Breast epithelium (tissue), 4 donors: ENCODE measurements at places on chromosomes 13 and 19. TPM values are rescaled to one million over a fixed set of nuclear protein-coding genes. Genes with fewer than 3 reads are reported as not detected.

Gene CD79A
- 2.9 TPM for total RNA-seq

Gene IGLON5
- not detected for total RNA-seq

Gene PODNL1
- 2.3 TPM for total RNA-seq

Gene GPC5
- total RNA-seq = not detected

Gene ATP1A3
- total RNA-seq = not detected

DNA sequence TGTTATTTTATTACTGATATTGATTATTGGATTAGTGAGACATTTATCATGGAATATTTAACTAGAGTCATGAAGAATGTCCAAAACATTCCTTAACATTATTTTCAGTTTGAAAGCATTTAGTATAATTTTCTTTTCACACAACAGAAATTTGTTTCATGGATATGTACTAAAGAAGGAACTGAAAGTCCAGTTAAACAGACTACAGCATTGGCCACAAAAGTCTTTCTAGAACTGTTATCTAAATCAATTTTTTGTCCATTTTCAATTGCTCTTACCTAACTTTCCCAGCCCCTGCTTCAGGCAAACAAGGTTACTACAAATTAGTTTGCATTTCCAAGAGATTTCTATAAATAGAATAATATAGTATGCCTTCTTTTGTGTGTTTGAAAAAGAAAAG is 1018.0 kb upstream of the PCDH20 start:
- no peak for DNase-seq

DNA sequence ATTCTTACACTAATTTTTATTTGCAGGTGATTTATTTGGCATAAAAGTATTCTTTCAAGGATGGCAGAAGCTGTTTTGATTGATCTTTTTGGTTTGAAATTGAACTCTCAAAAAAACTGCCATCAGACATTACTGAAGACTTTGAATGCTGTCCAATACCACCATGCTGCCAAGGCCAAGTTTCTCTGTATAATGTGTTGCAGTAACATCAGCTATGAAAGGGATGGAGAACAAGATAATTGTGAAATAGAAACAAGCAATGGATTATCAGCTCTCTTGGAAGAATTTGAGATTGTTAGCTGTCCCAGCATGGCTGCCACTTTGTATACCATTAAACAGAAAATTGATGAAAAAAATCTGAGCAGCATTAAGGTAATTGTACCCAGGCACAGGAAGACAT is 1.2 kb downstream of the LACC1 start:
- no peak for DNase-seq

DNA sequence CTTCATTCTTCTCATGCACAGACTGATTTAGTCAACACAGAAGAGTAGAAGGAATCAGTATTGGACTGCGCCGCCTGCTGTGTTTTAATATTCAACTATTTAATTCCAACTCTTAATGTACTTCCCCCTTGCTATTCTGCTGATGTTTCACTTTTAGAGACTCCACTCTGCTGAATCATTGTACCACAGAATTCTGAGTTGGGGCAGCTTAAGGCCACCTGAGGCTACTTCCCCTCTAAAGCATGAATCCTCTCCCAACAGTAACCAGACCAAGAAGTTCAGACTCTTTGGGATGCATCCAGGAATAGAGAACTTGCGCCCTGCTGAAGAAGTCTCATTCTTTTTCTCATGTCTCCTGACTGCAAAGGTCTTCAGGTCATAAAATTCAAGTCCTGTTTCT is 708.8 kb downstream of the UQCRFS1 start:
- no peak for DNase-seq

GRCh38 chr13:111225810-111226546 is 94.5 kb upstream of the TEX29 start:
- no peak for DNase-seq

DNA sequence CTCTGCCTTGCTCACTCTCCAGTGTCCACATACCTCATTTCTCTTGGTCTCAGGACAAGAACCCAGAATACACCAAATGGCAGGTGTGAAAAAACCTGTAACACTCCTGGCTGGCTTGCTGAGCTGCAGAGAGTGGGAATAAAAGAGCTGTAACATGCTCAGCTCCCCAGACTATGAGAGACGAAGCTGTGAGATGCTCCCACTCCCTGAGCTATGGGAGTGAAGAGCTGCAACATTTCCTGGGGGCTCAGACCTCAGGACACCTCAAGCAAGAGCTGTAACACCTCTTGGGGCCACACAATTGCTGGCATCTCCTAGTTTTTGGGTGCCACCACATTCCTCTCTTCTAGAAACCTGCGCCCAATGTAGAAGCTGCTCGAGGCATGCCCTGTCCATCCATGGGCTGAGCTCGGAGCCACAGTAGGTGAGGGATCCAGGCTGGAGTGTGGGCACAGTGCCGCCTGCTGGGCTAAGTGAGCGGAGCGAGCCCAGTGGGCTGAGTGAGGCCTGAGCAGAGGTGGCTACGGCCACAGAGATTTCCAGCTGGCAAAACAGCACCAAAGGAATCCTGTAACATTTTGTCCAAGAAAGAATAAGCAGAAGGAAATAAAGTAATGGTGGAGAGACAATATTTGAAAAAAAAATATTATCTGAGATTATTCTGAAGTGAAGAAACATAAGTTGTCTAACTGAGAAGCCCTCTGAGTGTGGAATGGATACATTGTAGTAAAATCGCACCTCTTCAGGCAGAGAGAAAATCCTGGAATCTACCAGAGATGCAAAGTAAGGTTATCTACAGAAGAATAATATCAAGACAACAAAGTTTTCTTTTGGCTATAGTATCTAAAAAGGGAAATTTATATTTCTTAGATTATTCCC is 186.2 kb upstream of the PCDH9 start:
- no peak for DNase-seq

DNA sequence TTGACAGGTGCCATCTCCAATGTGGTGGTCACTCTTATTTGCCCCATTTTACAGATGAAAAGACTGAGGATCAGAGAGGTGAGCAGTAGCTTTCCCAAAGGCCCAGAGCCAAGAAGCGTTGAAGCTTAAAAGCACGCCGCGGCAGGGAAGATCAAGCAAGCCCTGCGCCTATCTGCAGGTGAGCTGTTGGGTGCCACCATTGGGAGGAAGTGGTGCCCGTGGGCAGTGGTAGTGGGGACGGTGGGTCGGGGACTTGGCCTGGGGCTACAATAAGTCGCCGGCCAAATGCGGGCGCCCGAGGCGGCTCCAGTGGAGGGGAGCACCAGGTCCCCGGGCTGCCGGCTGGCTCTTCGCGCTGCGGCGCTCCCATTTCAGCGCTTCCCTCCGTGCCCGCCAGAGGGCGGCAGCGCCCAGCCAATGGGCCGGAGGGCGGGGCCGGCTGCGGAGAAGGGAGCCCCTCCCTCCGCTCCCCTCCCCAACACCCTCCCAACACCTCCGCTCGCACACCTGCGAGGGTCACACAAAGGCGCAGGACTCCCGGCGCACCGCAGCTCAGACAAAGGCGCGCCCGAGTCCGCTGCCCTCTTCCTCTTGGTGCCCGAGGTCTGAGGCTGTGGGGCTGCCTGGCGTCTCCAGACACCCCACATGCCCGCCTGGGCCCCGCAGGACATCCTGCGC is 744 bp upstream of the POU2F2 start:
- peak; percentile 26 for DNase-seq

GRCh38 chr13:113585896-113586295 is 1.3 kb downstream of the TFDP1 start:
- peak; percentile 33 for DNase-seq

DNA sequence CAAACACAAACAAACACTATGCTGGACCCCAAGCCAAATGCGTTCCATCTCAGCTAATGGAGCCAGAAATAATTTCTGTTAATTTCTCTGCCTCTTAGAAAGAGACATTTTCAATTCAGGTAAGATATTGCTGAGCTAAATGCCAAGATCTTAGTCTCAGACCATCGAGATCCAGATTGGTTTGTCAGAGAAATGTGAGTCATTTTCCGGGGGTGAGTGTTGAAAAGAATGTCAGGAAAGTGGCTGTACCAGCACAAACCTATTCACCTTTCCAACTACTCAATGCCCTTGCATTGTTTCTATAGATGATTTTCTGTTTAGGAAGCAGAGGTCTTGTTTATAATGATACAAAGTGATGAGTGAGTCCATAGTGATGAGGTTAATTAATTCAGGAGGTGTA is 266.8 kb upstream of the TSHZ3 start:
- no peak for DNase-seq

DNA sequence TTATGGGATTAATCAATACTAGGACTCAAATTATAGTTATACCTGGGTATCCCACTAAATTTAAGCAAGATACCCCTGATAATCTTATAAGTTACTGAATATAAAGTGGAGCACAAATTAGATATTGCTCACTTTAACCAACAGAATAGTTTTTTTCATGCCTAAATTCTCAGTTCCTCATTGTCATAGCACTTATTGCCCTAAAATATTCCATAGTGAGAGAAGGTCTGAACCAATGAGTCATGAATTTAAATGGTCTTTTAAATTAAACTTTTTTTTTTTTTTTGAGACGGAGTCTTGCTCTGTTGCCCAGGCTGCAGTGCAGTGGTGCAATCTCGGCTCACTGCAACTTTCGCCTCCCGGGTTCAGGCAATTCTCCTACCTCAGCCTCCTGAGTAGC is 42.4 kb downstream of the ZNF136 start:
- no peak for DNase-seq

DNA sequence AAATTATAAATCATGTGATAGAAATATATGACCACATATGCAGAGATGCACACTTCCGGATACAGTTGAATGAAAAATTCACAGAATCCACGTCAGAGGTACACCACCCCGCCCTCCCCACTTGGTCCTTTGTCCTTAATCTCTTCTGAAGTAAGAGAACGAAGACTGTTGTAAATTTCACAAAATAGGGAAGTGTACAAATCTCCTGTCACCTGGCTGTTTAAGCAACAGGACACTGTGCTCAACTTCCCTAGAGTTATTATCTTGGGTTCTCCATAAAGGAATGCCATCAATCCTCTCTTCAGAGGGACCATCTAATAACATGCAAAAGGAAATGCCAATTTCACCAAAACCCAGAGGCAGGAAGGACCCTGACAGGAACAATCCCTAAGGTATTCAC is 10.5 kb upstream of the CEACAM6 start:
- no peak for DNase-seq

GRCh38 chr13:65445340-65445739 is 1784.8 kb downstream of the PCDH9 start:
- DNase-seq = no peak

DNA sequence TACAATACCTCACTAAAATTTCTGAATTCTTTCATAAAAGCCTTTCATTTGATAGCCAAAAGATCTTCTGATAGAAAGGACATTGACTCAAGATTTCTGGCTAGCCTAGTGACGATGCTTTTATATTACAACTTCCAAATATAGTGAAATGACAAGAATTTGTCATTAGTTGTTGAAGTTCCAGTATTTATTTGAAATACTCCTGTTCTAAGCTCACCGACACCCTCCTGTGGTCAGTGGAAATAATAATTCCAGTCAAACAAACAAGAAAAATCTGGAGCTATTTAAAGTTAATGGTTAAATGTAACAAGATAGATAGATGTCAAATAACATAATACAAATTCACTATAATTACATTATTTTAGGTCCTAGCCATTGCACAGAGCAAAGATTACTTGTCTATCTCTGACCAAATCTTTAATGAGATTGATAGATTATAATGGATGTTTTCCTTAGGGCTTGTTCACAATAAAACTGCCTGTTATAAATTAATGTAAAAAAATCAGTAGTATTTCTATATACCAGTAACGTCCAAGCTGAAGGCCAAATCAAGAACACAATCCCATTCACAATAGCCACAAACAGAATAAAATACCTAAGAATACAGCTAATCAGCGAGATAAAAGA is 195.5 kb downstream of the RGCC start:
- no peak for DNase-seq

DNA sequence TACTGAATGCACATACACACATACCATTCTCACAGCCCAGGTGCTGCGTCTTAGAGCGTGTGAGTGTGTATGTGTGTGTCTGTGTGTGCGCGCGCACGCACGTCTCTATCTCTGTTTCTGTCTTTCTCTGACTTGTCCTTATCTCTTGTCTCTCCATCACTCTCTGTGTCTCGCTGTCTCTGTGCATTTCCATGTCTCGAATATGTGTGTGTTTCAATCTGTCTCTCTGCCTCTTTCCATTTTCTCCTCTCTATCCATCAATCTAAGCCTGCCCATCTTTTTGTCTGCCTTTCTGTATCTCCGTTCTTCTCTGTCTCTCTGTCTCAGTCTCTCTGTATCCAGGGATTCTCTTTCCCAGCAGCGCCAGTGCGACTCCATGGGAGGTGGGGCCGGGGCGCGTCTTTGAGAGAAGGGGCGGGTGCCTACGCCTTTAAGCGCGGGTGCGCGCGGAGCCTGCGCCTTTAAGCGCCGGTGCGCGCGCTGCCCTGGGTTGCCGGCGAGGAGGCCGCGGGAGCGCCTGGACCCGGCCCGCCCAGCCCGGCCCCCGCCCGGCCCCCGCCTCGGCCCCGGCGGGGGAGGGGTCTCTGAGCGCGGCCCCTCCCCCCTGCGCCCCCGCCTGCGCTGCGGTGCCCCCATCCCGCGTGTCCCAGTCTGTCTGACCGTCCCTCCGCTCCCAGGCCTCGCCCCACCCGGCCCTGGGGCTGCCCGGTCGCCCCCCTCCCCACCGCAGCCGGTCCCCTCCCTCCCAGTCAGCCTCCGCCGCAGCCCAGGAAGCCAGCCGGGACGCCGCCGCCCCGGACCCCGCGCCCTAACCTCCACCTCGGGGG is at the start of gene LRFN3:
Gene LRFN3, plus strand, starts transcription at position 464 of the 827 bp plus-strand sequence. CDS start 3,052 bp downstream, outside the sequence.
- no peak for DNase-seq

DNA sequence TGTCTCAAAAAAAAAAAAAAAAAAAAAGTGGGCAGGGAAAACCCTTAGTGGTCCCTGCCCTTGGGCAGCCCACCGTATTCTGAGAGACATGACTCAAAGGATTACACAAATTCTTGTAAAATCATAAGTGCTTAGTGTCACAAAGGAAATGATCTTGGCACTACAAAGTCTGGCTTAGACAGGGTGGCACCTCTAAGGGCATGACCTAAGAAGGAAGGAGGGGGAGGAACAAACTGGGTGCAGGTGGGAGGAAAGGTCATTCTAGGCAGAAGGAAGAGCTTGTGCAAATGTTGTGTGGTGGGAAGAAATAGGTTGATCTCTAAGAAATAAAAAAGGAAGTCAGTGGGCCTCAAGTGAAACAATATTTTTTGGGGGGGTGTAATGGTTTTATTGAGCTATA is 10.4 kb downstream of the PNPLA6 start:
- DNase-seq = no peak

- DNase-seq = no peak
Observed at GRCh38 chr13:46639033-46639981, 86.3 kb downstream of the LRCH1 start.

DNA sequence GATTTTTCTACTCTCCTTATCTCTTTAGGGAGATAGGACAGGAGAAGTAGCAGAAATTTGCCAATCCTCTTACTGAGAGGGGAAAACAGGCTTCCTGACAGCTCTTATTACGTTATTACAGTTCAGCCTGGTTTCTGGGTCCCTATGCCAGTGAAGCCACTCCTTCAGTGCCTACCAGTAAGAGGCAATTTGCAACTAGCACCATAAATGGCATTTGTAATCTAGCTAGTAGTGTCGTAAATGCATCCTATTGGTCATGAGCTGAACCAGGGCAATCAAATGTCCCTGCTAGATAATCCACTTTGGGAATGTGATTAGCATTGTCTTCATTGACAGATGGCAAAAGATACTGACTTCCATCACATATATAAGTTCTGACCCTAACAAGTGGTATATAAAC is 428.8 kb downstream of the DCT start:
- DNase-seq = no peak

- DNase-seq = no peak
Observed at GRCh38 chr13:44157606-44158005, 216.0 kb upstream of the SERP2 start.

- DNase-seq = no peak
Observed at GRCh38 chr19:38078302-38078930, 145.6 kb downstream of the DPF1 start.
